ENCODE measurements at places on chromosomes 2 and 18.
A peak's percentile ranks its signal among the peaks of the same experiment; 100 is the strongest.

DNA sequence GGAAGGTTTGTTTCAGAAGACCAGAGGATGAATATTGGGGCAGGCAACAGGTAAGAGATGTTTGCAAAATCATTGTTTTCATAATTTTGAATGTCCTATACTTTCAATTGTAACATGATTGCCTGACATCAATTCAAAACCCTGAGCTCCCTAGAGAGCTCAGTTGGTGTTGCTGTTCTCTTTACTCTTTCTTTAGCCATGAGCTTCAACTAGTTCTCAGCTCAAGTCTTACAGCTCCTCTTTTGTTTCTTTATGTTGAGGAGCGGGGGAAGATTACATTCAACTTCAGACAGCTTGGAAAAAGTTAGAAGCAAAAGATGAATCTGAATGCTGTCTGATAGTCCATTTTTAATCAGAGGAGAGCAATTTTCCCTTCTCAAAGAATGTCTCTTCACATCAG is 144.8 kb upstream of the TACR1 start:
- no peak for DNase-seq

- peak; percentile 85 for DNase-seq
Observed at GRCh38 chr2:20584399-20585358, 66.2 kb downstream of the HS1BP3 start.

GRCh38 chr2:8794923-8795825 is 42.2 kb downstream of the KIDINS220 start:
- DNase-seq: no peak

GRCh38 chr2:39706945-39707344 is 41.2 kb downstream of the TMEM178A start:
- no peak for DNase-seq

GRCh38 chr2:148928395-148928794 is 53.4 kb downstream of the KIF5C start:
- no peak for DNase-seq

GRCh38 chr2:14743861-14744260 is 111.3 kb downstream of the LRATD1 start:
- DNase-seq: no peak

DNA sequence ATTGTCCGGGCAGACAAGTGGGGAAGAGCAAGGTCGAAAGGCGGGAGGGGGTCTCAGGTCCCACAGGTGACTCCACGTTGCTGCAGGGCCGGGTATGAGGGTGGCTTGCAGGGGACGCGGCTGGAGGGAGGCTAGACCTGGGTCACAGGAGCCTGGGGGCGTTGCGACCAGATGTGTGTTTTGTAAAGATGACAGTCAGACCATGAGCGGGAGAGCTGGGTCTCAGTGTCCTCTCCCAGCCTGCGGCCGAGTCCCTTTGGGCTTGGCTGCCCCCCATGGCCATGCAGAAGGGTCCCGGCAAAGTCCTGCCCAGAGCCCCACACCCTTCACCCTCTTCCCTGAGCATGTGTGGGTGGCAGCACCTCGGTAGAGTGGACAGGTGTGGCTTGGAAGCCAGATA is 239.2 kb downstream of the ATAD2B start:
- no peak for DNase-seq

GRCh38 chr2:24920809-24921441 is 888 bp upstream of the ADCY3 start:
- DNase-seq: peak; percentile 49

- peak; percentile 50 for DNase-seq
Observed at GRCh38 chr2:241772063-241772499, 4.5 kb upstream of the GAL3ST2 start.

GRCh38 chr2:96662360-96662759 is 19.8 kb downstream of the FER1L5 start:
- peak; percentile 18 for DNase-seq

DNA sequence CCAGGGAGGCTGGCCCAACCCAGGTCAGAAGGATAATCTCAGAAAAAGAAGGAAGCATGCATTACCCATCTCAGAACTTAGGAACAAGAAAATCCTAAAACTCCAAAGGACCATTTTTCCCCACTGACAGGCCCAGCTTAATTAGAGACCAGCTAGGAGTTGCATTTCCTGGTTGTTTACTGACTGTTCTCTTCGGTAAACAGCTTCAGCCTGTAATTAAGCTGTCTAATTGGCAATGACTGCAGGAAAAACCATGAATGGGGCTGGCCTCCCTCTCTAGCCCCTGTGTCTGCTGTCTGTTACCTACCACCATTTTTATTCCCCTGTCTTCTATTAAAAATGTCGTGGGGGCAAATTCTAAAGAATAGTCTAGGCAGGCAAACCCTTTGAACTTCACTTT is 146.5 kb downstream of the AGAP1 start:
- no peak for DNase-seq

GRCh38 chr2:12577091-12577490 is 139.6 kb upstream of the TRIB2 start:
- DNase-seq: no peak

DNA sequence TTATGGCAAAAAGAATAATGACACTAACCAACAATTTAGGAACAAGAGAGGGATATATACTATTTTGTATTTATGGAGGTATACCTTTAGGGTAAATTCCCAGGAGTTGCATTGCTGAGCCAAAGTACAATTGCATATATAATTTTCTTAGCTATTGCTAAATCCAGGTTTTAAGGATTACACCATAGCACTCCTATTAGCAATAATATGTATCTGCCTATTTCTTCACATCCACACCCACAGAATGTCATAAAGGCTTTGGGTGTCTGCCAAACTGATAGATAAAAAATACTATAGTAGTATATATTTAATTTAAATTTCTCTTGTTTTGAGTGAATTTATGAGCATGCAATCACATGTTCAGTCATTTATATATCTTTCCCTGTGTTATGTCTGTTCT is 11.5 kb upstream of the SERPINB13 start:
- no peak for DNase-seq

- no peak for DNase-seq
Observed at GRCh38 chr18:77061946-77062517, 70.6 kb downstream of the MBP start.

- DNase-seq: no peak
Observed at GRCh38 chr18:70289351-70290312, 787 bp downstream of the SOCS6 start.

DNA sequence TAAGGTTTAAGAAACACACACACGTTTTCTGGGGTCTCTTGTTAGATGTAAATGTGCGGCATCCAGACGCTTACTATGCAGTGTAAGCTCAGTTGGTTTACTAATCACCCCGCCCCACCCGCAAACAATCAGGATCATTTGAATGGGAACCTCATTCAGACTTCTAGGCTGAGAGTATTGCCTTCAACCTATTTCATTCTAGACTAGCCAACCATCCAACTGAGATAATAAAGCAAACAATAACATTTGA is 1.3 kb upstream of the FIGN start:
- DNase-seq: no peak

DNA sequence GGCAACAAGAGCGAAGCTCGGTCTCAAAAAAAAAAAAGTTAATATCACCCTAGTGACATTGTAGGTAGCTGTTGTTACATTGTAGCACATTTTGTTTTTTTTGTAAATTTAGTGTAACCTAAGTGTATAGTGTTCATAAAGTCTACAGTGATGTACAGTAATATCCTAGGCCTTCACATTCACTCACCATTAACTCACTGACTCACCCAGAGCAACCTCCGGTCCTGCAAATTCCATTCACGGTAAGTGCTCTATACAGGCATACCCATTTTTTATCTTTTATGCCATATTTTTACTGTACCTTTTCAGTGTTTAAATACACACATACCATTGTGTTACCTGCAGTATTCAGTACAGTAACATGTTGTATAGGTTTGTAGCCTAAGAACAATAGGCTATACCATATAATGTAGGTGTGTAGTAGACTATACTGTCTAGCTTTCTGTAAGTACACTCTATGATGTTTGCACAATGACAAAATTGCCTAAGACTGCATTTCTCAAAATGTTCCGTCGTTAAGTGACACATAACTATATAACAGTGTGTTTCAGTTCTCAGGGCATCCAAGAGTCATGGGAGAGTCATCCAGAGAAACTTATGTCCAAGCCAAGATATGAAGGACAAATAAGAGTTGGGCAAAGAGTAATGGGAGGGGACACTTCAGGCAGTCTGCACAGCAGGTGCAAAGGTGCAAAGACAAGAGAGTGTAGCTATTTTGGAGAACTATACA is 68.4 kb downstream of the TANK start:
- DNase-seq: no peak

GRCh38 chr2:201447086-201447485 is 4.2 kb downstream of the TRAK2 start:
- no peak for DNase-seq

DNA sequence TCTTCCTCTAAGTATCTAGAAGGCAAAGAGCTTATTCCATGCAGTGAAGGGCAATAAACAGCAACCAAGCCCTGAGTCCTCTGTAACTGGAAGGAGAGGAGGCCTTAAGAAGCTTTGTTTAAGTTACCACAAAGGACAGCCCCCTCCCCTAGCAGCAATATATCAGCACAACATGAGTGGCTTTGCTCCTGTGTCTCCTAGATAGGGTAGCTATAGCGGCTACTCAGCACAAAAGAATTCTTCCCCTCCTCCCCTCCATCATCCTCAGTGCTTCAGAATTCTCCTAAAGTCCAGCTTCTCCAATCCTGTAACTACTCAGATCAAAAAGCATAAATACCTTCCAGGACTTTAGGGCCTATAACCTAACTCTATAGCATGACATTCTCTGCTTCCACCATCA is 16.5 kb downstream of the SUMO1 start:
- DNase-seq: no peak

DNA sequence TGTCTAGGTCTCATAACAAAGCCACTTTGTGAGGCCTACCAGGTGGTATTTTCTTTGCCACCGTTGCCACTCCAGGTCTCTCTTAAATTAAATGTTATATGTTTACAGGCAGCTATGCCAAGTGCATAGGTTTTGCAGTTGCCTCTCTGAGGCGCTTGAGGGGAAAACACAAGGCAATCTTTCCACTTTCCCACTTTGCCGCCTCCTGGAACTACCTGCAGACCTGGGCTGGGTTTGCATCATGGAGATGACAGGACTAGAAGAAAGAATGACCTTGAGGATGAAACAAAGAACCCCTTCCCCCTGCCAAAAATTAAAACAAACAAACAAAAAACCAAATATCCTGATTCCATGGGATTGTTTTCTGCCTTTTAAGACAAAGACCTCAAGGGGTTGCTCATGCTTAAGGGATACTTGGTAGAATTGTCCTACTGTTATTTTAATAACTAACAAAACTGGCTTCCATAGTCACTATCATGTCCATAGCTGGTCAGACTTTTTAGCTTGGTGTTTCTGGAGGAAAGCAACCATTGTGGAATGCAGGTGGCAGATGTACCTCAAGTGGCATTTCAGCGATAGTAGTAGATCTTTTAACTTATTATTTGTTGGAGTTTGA is 159.9 kb downstream of the PRPF40A start:
- no peak for DNase-seq

DNA sequence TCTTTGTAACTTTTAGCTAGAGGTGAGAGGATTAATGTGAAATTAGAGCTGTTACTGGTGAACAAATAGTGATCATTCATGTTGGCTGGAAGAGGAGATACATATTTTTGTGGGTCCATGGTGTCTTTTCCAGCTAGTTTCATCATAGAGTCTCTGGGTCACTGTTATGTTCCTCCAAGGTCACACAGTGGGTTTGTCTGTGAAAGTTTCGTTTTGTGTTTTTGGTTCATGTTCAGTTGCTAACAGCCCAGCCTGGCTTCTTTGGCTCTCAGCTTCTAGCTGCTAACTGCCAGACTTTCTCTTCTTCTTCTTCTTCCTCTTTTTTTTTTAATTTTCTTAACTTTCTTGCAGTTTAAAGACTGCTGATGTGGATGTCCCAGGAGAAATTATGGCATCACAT is 480.0 kb upstream of the SYT4 start:
- no peak for DNase-seq

DNA sequence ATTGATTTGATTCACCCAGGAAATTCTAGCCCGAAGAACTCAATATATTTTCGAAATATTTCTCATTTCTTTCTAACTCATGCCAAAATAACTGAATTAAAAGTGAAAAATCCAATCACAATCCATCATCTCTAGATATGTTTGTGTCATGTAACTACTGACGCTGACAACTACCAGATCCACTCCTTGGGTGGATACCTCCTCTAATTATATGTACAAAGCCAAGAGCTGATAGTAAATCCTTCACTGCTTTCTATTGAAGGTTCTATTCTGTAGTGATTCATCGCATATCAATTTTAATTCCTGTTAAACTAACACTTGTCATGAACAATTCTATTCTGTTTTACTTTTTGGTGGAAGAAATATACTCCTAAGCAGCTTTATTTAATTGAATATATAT is 1056.6 kb upstream of the NXPH2 start:
- DNase-seq: no peak

DNA sequence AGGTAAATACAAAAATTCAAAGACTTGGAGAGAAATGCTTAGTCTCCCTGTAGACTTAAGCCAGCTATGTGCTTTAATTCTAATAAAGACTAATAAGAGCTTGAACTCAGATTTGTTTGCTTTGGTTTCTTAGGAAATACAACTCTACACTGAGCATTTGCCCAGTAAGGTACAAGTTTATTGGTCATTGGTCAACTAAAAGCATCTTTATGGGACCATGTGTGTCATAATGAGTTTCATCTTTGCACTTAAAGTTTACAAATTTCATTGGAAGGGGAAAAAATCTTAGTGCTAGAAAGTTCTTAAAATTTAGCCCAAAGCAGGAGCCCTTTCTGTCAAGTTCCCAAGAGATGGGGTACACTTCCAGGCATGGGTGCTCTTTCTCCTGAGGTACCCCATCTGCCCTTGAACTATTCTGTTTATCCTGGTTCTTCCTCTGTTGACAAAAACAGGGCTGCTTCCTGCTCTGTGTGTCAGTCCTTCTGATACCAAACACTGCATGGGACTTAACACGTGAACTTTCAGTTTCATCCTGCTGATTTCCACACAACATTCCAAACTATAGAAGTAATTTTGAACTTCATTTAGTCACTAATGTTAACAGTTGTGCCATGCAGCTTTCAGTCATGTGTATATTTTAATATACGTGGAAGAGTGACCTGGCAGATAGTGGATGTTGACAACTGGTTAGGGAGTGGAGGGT is 200.2 kb downstream of the TPGS2 start:
- no peak for DNase-seq

DNA sequence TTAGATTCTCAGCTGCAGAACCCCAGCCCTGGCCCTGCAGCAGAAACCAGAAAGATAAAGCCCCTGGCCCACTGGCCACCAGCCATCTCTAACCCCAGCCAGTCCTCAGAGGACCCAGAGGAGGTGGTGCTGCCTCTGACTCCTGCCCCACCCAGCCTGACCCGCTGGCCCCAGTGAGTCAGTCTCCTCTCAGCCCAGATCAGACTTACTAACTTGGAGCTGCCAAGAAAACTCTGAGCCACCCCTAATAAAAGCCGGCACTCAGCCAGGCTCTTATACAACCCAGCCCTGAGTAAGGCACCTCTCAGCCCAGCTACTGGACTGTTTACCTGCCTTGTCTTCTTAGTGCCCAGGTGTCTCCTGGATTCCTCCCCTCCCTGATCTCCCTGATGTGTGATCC is 2.0 kb downstream of the SLC14A2 start:
- no peak for DNase-seq

DNA sequence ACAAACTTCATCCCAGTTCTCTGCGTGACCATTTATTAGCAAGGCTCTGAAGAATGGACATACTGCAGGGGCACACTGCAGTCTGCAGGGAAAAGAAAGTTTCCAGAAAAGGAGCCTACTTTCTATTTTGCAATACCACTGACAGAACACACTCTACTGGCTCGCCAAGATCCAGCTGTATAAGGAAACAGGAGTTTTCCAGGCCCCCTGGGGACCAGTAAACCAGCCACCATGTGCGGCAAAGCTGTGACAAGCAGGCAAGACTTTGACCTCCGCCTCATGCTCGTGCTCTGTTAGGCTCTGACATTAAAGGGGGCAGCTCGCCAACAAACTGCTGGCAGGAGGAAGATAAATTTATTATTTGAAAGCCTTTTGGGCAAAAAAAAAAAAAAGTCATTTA is 67.3 kb downstream of the CCBE1 start:
- no peak for DNase-seq
